NCI-H524 (cell line): ENCODE measurements at places on chromosomes 7 and 10.

DNA sequence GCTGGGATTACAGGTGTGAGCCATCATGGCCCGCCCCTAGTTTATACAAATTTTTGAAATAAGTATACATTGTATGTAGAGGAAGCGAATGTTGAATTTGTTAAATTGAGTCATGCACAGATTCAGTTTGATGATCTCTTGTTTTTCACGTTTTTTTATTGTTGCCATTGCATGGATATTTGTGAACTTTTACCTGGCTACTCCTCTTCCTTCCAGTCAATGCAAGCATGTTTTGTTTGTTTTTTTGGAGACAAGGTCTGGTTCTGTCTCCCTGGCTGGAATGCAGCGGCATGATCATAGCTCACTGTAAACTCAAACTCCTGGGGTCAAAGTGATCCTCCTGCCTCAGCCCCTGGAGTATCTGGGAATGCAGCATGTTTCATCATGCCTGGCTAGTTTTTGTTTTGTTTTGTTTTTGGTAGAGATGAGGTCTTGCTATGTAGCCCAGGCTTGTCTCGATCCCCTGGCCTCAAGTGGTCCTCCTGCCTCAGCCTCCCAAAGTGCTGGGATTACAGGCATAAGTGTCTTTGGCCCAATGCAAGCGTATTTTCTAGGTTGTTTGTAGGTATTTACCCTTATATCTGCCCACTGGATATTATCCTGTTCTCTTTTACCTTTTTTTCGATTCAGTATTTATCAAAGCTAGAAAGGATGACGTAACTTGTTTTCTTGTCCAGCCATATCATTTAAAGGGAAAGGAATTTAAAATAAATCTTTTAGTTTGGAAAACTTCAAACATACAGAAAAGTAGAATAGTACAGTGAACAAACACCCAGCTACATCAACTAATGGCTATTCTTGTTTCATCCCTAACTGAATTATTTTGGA lies 11.0 kb downstream of the LCOR start:
- DNase-seq: no peak

DNA sequence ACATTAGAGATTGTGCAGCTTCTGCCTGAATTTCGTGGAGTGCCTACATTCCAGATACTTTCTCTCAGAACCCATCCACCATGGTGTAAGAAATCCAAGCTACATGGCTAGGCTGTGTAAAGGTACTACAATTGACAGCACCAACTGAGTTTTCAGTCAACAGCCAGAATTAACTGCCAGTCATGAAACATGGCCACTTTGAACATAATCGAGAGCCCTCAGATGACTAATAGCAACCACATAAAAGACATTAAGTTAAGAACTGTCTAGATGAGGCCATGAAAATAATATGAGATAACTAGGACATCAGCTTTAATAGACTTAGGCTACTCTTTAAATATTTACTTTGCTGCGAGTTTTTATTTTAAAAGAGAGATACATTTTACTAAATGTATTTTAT lies 1106.8 kb upstream of the LRRTM3 start:
- DNase-seq: no peak

- no peak for DNase-seq
These were observed 32.6 kb downstream of the GBX1 start for GRCh38 chr7:151134743-151135524.

DNA sequence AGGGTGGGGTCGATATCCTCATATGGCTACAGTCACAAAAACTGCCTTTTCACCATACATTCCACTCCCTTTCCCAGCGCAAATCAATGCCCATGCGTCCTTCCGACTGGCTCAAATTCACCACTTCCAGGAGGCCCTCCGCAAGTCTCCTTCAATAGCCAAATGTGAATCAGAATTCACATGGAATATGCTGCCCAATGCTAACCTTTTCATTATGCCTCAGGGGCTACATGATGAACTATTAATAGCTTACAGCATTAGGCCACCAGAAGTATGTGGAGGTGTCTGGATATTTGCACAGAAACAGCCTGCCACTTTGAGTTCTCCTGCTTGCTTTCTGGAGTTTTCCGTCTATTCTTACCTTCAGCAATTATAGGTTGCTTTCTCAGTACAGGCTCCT lies 27.7 kb downstream of the RGS10 start:
- DNase-seq: no peak

GRCh38 chr7:18455606-18456005 lies 39.9 kb upstream of the HDAC9 start:
- DNase-seq: no peak

DNA sequence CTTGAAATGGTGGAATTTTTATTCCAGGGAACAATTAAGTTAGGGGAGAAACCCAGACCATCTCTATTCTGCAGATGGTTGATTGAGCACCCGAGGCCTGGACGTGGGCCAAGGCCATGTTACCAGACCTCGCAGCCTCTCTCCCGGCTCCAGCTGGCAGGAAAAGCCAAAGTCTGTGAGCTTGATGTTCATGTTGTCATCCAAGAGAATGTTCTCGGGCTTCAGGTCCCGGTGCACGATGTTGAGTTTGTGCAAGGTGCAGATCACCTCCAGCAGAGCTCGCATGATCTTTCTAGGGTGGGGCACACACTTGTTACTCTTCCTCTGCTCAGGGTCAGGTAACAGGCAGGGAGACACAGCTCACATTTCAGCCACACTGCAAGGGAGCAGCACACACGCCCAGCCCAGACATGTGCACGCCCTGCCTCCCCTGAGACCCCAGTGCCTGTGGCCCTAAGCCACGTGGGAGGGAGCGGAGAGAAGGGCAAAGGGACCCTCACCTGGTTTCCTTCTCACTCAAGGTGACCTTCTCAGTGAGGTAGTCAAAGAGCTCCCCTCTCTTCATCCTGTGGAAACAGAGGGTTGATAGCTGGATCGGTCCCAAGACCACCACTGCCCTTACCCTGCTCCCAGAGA lies 9.5 kb downstream of the PHKG1 start:
- peak; percentile 5 for DNase-seq

- no peak for DNase-seq
These were observed 745.0 kb upstream of the AUTS2 start for GRCh38 chr7:68853254-68853653.

- no peak for DNase-seq
These were observed 55.9 kb downstream of the DGKI start for GRCh38 chr7:137790828-137791227.

- DNase-seq: no peak
These were observed 12.2 kb upstream of the SVIL start for GRCh38 chr10:29646960-29647461.

DNA sequence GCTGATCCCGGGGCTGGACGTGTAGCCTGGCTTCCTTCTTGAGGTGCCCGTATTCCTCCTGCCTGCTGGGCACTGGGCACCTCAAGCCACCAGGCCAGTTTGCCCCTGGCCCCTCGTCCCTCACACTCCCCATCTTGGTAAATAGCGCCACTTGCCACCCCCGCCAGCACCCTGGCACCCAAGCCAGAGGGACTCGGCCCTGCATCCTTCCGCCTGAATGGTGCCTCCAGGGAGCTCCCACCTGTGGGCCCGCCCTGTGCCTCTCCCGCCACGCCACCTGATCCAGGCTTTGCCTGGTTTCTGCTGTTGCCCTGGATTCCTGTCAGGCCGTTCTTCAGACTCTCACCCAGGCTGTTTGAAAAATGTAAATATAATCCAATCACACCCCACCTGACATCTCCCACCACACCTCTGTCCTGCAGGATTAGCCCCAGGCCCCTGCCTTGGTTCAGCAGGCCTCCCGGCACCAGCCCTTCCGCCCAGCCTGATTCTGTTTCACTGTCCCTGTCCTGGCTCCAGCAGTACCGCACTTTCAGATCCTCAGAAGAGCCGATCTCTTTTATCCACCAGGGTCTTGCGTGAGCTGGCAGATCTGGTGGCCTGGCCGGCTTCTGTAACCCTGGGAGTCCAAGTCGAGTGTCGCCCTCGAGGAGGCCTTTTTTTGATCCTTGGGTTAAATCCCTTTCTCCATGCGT lies 33.8 kb downstream of the WIPI2 start:
- no peak for DNase-seq

GRCh38 chr7:88396295-88396947 lies 89.7 kb upstream of the STEAP4 start:
- DNase-seq: no peak

DNA sequence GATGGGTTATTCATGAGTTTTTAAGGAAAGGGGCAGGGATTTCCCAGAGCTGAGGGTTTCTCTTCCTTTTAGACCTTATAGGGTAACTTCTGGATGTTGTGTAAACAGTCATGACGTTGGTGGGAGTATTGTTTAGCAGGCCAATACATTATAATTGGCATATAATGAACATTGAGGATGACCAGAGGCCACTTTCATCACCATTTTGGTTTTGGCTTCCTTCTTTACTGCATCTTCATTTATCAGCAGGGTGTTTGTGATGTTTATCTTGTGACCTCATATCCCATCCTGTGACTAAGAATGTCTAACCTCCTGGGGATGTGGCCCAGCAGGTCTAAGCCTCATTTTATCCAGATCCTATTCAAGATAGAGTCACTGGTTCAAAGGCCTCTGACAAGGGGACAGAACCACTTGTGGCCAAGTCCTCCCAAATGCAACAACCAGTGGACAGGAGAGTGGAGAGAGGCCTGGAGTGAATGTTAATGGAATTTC lies 77.3 kb upstream of the RPA3 start:
- no peak for DNase-seq

- no peak for DNase-seq
These were observed 741 bp downstream of the PRAP1 start for GRCh38 chr10:133347710-133348517.

DNA sequence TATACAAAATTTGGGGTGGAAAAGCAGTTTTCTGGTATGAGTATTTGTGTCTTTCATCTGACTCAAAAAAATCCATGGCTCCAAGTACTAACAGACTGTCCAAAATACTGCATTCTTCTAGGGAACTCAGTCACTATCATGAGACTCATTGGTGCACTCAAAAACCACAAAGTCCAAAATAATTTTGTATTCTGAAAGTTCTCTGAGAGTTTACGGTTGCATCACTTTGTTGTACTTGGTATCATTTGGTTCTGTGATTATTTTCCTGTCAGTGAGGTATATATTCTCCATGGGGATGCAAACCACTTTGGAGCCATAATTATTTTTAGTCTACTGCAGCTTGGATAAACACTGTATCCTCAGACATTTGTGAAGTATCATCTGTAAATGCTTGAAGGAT lies 28.0 kb upstream of the CABCOCO1 start:
- no peak for DNase-seq

DNA sequence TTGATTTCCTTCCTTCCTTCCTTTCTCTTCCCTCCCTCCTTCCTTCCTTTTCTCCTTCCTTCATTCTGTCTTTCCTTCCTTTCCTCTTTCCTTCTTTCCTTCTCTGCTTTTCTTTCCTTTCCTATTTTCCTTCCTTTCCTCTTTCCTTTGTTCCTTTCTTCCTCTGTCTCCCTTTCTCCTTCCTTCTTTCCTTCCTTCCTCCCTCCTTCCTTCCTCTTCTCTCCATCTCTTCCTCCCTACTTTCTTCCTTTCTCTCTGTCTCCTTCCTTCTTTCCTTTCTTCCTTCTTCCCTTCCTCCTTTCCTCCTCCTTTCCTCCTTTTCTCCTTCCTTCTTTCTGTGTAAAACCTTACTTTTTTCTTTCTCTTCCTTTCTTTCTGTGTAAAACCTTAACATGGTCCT lies 32.3 kb upstream of the NPTX2 start:
- no peak for DNase-seq

DNA sequence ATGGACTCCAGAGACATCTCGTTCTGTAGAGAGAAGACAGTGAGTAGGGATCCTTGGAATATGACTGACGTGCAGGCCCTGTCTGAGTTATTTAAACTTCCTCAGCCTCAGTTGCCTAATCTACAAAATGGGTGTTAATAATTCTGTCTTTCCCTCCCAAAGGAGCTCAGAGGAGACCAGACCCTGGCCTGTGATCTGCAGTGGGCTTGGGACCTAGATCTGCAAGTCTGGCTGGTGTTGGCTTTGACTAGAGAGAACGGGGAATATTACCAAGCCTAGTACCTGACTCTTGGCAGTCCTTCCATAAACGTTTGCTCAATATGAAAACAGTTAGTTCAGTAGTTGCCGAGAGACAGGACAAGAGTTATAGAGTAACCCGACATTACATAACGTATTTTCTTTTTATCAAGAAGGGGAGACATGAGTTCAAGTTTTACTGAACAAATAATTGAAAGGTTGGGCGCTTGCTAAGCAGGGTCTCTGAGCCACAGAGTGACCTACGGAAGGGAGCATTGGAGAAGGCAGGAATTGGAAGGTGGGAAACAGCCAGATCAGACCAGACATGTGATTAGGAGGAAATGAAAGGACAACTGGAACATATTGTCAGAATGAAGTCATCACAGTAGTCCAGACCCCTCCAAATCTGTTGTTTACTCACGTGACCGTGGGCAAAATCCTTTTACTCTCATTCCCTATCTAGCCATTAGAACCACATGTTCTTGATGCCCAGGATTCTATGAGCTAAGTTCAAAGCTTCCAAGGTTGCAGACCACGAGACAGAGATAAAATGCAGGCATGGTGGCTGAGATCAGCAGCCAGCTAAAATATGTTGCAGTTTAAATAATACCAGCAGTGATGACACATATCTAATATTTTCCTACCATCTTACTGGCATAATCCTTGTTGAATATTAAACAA lies 10.9 kb upstream of the CYP3A4 start:
- DNase-seq: no peak

DNA sequence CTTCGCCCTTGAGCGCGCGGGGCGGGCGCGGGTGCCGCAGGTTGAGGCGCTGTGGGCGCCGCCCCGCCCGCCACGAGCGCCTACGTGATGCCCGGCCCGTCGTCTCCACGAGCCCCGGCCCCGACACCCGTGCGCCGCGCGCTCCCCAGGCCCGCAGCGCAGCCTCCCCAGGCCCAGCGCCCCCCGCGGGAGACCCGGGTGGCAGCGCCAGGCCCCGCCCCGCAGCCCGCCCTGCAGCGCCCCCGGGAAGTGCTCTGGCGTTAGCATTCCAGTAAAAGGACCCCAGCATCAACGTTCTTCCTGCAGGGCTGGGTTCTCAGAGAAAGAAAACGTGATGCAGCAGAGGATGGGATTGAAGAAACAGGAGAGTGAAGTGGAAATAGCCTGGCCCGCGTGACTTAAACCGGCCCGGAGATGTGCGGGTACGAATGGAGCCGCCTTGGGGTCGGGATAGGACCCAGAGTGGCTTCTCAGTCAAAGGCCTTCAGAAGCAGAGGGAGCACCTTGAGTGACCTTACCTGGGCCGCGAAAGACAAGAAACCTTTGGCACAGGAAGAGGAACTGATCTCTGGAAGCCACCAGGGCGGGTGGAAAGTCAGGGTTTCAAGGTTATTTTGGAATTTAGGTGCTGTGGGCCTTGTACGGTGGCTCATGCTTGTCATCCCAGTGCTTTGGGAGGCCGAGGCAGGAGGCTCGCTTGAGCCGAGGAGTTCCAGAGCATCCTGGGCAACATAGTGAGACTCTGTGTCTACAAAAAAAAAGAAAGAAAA lies 1.8 kb downstream of the PFKP start:
- no peak for DNase-seq

DNA sequence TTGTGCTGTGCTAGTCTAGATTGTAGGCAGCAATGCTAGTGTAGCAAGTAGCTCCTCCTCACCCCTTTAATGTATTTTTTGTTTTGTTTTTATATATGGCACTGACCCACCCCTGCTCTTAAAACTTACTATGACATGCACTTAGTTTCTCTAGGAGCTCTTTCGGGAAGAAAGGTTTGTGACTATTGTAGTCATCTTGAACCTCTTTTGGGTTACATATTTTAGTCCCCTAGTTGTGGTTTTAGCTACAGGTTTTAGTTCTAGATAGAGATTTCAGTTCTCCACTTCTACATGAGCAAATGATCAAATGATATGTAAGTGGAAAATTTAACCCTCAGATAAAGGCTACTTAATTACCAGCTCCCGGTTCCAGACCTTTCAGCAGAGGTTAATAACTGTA lies 14.9 kb downstream of the MINPP1 start:
- DNase-seq: no peak
